Naive thymus-derived CD8-positive, alpha-beta T cell (primary cell): ENCODE measurements at places on chromosomes 12 and 14.

DNA sequence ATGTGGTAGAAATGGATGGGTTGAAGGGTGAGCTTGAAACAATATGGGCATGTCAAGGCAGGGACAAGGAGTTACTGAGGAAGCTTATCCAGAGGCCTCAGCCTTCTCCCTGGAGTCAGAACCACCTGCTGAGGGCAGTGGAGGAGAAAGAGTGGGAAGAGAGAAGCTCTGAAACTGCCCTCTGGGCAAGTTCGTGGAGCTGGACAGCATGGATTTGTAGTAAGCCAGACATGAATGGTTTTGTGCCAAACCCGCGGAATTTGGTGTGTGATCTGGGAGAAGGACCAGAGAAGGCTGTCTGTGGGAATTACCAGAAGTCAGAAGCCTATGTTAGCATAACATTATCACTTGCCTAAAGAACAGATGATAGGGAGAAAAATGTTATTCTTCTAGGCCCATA, 164.8 kb downstream of the SLC41A2 start:
- no peak for DNase-seq

GRCh38 chr12:62760779-62761178, 174.2 kb downstream of the PPM1H start:
- no peak for DNase-seq

- no peak for DNase-seq
Measured at GRCh38 chr14:58287607-58288042, 10.7 kb upstream of the ARID4A start.

GRCh38 chr12:45580356-45580969, 149.0 kb upstream of the ARID2 start:
- DNase-seq = no peak
